ENCODE measurements at places on chromosomes 2 and 18.

- no peak for DNase-seq
Measured at GRCh38 chr2:65917986-65918385, 485.6 kb upstream of the SPRED2 start.

- peak; percentile 87 for DNase-seq
Measured at GRCh38 chr2:27071990-27072830, 756 bp upstream of the OST4 start.

GRCh38 chr2:20992201-20992711 lies 51.6 kb downstream of the APOB start:
- DNase-seq = no peak

- DNase-seq = peak; percentile 35
Measured at GRCh38 chr2:187594801-187595200, 40.6 kb upstream of the TFPI start.

GRCh38 chr18:48736321-48737260 lies 197.8 kb downstream of the CTIF start:
- peak; percentile 8 for DNase-seq
